ENCODE measurements at places on chromosomes 13 and 19.

- no peak for DNase-seq
Observed at GRCh38 chr19:1859331-1859781, 4.0 kb downstream of the KLF16 start.

DNA sequence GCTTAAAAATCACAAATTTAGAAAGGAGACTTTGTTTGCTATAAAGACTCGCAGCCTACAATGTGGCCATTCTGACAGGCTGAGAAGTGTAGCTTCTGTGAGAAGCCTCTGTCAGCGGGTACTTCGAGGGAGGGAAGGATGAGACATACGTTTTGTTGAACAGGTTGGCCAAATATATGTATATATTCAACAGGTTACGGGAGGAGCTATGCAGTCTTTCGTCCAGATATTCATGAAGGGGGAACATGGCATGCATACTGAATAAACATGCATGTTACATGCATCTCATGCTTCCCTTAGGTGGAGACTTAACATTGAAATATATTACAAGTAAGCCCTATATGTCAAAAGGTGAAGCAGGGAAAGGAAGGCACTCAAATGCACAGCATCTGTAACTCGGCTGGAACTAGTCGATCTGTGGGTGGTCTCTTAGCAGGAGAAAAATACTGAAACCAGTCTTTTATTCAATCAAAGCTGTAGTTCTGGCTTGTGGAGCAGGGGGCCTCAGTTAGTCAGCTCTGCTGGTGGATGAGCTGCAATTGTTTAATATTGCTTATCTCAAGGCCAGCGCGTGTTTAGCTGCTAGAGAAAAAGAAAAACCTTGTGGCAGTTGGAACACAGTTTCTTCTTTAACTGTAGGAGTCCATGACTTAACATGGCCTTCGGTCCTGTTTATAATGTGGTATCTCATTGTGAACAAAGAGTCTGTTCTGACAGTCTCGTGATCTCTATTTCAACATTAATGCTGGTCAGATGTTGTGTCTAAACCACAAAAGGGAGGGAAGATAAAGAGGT lies 94.3 kb downstream of the FAM216B start:
- no peak for DNase-seq

DNA sequence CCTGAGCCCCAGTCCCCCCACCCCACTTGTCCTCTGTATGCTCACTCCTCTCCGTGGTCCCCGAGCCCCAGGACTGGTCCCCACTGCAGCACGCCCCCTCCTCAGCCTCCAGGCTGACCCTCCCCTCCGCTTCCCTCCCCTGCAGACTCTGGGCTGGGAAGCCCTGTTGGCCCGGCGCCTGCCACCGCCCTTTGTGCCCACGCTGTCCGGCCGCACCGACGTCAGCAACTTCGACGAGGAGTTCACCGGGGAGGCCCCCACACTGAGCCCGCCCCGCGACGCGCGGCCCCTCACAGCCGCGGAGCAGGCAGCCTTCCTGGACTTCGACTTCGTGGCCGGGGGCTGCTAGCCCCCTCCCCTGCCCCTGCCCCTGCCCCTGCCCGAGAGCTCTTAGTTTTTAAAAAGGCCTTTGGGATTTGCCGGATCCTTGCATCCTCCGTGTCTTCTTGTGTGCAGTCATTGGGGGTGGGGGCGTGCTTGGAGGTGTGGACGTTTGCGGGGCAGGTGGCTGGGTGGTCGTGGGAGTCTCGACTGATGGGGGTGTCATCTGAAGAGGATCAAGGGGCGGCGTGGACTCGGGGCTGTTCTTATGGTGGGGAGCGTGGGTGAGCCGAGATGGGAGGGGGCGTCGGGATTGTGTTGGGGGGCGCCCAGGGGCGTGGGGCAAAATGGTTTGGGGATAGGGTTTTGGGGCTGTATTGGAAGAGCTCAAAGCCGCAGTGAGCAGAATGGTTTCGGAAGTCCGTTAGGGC lies 3.5 kb downstream of the PTGER1 start:
- DNase-seq, result no peak

GRCh38 chr13:109595471-109595870 lies 190.9 kb downstream of the IRS2 start:
- no peak for DNase-seq

- no peak for DNase-seq
Observed at GRCh38 chr13:47480951-47481350, 520.1 kb downstream of the SUCLA2 start.

DNA sequence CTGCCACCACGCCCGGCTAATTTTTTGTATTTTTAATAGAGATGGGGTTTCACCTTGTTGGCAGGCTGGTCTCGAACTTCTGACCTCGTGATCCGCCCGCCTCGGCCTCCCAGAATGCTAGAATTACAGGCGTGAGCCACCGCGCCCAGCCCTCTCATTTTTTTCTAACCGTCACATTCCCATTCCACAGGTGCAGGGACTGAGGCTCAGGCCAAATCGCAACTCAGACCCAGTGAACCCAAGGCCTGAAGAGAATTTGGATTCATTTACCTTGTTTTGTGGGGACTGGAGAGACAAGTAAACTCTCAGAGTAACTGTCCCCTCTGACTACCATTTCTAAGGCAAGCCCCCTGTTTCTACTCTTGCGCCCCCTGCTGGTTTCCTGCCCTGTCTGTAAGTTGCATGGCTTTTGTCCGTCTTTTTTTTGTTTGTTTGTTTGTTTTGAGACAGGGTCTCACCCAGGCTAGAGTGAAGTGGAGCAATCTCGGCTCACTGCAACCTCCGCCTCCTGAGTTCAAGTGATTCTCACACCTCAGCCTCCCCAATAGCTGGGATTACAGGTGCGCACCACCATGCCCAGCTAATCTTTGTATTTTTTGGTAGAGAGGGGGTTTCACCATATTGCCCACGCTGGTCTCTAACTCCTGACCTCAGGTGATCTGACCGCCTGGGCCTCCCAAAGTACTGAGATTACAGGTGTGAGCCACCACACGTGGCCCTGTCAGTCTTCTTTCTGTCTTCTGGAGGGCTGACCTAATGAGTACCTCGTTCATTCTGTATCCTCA lies 2.3 kb upstream of the STRN4 start:
- DNase-seq, result peak; percentile 66

- DNase-seq, result no peak
Observed at GRCh38 chr19:18438331-18439024, 545 bp upstream of the ISYNA1 start.

- no peak for DNase-seq
Observed at GRCh38 chr13:72125561-72125960, 258.6 kb upstream of the DACH1 start.

DNA sequence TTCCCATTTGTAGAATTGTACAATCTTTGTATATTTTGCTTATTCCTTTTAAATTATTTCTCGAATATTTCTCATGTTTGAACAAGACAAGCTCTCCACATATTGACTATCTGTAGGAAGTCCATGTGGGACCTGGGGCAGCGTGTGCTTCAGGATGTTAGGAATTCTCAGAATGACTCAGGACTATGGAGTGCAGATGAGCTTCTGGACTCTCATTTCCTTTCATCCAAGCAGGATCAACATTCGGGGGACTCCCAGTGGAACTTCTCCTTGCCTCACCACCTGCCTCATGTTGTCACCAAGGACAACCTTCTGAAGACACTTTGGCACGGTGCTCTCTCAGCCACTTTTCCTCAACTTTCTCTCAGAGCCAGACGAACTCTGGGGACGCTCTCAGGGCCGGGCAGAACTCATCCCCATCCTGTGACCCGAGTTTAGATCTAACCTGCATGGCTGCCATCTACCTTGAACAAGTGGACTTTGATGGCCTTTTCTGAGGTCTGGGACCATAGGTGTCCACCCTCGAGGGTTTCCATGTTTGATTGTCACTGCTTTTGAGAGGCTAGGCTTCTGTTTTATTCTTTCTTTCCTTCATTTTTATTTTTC lies 441.7 kb downstream of the IRS2 start:
- no peak for DNase-seq

GRCh38 chr13:23144431-23144830 lies 36.3 kb upstream of the SGCG start:
- DNase-seq, result no peak

GRCh38 chr13:60260440-60260839 lies 96.7 kb upstream of the DIAPH3 start:
- no peak for DNase-seq

- no peak for DNase-seq
Observed at GRCh38 chr13:100051070-100051469, 37.8 kb upstream of the PCCA start.

GRCh38 chr13:51453207-51453958 lies 547 bp upstream of the INTS6 start:
- DNase-seq, result peak; percentile 81

GRCh38 chr19:41861846-41862245 lies 1.8 kb downstream of the RPS19 start:
- no peak for DNase-seq

- no peak for DNase-seq
Observed at GRCh38 chr13:47215736-47216135, 318.9 kb upstream of the HTR2A start.

DNA sequence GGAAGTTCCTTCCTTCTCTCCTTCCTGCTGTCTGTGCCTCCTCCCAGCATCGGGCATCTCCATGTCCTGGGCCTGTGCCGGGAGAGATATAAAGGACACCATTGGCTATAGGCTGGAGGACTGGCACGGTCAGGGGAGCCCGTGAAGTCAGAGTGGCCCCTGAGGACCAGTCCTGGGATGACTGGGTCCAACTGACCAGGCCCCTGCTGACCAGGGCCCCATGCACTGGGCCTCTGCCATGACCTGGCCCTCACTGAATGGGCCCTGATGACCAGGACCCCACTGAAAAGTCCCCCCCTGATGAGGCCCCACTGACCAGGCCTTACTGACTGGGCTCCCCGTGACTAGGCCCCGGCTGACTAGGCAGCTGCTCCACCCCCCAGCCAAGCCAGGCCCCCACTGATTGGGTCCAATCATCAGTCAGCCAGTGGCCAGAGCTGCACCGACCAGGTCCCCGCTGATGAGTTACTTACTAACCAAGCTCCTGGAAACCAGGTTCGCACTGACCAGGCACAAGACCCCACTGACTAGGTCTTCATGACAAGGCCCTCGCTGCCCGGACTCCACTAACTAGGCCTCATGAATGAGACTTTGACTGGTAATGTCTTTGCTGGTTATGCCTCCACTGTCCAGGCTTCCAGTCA lies 20.0 kb upstream of the ZNF14 start:
- no peak for DNase-seq

- DNase-seq, result no peak
Observed at GRCh38 chr13:33286128-33286527, 573 bp upstream of the STARD13 start.

GRCh38 chr13:92137520-92137919 lies 739.1 kb downstream of the GPC5 start:
- DNase-seq, result no peak

- DNase-seq, result no peak
Observed at GRCh38 chr13:70985371-70985770, 877.1 kb upstream of the KLHL1 start.

GRCh38 chr13:96963786-96964475 lies 30.3 kb downstream of the OXGR1 start:
- no peak for DNase-seq

DNA sequence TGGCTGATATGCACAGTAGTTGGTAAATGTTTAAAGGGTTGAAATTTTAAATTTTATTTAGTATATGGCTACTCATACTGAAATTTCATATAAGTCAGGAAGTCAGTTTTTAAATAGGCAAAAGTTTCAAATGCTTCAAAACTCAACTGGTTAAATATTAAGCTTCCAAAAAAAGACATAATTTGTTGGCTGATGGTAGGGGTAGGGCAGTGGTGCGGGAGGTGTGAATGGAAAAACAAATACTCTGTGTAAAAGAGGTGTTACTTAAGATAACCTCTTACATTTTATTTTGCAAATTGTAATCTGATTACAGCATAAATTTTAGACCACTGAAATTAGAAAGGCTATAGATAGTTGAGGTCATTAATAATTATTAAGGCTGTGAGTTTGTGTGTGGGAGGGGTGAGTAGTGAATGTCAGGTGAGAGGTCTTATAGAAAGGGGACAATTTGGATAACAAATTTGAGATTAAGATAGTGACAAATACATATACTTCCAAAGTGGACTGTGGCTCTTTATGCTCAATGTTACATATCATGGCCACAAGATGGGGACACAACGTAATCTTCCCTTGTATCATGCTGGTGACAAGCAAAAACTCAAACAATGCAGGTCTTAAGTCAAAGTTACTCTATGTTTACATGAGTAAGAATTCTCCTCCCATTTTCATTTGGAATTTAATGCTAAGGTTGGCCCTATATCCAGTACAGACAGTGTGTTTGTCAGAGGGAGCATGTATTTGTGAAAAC lies 36.6 kb upstream of the OXGR1 start:
- DNase-seq, result no peak

DNA sequence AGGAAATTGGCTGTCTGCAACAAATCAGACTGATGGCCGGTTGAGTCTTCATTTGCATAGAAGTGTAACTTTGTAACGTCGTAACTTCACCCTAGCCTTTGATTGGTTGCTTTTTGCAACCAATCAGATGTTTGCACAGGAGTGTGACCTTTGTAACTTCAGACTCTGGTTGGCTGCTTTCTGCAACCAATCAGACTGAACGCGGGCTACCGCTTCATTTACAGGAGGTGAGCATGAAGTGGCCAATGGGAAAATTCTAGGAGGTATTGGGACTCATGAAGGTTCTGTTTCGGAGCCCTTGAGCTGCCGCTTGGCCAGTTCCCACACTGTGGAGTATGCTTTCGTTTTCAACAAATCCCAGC lies 441 bp upstream of the ZNF559 start:
- peak; percentile 46 for DNase-seq
